ENCODE measurements at places on chromosomes 16 and 17.

GRCh38 chr17:38746849-38747462 lies 1.2 kb downstream of the PCGF2 start:
- peak; percentile 62 for DNase-seq

DNA sequence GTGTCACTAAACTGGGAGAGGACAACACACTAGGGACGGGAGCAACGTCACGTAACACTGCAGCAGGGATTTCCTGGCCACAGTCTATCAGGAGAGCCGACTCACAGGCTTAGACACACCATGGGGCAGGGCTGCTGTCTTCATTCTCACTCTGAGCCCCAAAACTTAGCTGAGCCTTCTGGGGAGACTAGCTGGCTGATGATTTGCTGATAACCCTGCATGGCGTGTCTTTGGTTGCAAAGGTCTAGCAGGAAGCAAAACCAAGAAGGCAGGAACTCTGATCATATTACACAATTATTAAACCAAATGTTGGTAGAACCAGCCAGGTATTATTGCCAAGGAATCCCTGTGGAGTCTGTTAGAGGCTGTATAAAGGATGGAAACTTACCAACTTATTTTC lies 345.0 kb downstream of the SLC39A11 start:
- no peak for DNase-seq

GRCh38 chr16:54359081-54359480 lies 72.5 kb upstream of the IRX3 start:
- DNase-seq, result no peak

- DNase-seq, result no peak
Measured at GRCh38 chr17:63928966-63929695, 3.0 kb downstream of the CD79B start.

- DNase-seq, result no peak
Measured at GRCh38 chr17:75159196-75160031, 5.1 kb upstream of the JPT1 start.

DNA sequence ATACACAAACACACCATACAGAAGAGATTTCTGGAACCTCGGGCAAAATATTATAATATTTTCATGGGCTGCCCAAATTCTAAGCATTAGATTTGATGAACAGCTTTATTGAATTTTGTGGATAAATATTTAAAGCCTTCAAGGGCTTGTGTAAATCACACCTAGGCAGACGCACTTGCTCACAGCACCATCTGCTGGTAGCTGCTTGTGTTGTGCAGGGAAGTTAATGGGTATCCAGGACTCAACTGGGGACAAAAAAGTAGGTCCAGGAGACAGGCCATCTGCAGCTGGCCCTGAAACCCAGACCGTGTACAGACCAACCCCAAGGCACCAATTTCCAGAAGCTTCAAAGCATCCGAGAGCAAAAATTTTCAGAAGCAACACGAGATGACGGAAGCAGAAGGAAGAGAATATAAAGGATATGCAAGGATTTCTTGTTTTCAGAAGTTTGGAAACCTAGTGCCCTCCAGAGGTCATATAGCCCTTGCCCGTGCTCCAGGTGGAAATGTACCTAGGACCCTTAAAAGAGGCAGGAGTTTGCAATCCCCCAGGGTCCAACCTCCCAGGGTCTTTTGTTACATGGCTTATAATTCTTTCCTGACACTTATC lies 140.0 kb downstream of the CHD9NB start:
- peak; percentile 80 for DNase-seq

DNA sequence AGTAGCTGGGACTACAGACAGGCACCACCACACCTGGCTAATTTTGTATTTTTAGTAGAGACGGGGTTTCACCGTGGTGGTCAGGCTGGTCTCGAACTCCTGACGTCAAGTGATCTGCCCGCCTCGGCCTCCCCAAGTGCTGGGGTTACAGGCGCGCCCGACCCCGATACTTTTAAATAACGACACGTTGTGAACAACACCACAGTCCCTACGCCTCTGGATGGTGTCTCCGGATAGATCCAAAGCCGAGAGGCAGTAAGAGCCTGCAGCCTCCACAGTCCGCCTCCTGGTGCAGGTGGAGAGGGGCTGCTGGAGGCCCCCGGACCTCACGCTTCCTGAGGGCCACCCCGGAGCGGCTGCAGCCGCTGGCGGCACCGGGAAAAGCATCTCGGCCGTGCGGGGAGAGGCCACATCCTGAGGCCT lies 741 bp upstream of the TLCD3A start:
- peak; percentile 69 for DNase-seq

DNA sequence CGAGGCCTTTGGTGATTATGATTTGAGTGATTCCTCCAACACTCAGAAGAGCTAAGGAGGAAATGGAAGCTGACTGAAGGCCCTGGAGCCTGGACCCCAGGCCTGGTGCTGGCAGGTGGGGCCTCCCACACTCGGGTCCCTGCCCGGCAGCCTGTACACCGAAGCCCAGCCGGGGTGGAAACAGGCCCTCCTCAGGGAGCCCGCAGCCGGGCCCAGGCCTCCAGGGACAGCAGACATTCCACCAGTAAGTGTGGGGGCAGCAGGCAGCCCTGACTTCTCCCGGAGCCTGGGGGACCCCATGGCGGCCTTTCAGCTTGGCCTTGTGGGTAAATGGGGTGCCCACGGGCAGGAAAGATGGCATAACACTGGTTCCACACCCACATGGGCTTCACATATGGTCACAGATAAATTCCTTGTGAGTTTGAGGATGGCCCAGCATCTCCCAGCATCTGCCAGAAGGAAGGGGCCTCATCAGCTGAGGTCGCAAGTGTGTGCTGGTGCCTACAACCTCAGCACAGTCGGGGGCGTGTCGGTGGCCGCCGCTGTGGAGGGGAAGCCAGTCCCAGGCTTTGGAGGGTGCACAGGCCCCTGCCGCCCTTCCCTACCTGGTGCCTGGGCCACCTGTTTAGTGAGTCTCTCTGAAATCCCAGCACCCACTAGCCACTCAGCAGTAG lies 29.2 kb upstream of the SLC38A10 start:
- DNase-seq, result no peak

- peak; percentile 70 for DNase-seq
Measured at GRCh38 chr17:1746975-1747543, 4.4 kb downstream of the SERPINF2 start.

DNA sequence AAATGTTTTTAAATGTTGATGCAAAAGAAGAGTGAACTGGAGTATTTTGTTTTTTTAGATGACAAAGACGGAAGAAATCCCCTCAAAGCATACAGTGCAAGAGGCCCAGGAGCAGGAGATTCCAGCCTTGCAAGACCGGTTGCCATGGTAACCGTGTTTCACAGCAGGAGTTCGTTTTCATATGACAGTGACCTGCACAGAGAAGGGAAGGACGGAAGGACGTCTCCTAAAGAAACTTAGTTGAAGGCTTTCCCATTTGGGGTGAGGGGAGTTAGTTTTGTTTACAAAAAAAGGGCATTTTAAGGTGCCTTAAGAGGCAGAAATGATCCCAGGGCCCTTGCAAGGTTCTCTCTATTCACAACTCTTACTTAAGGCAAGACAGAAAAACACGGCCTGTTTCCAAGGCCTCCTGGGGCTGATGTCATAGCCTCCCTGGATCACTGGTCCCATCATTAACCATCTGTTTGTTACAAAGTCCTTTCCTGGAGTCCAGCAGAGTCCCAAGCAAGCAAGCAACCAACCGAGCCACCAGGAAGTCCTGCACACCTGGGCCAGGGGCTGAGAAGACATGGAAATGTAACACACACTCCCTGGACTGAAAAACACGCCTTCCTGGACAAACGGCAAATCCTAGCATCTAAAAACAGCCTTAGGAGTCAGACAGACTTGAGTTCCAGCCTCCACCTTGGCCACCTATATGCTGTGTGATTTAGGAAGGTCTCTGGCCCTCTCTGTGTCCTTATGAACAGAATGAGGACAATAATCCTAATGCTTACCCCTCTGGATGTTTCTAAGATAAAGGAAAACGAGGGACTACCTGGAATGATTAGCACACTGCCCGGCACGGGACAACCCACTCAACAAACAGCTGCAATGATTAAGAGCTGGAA lies 30.3 kb upstream of the RPH3AL start:
- DNase-seq, result peak; percentile 49

DNA sequence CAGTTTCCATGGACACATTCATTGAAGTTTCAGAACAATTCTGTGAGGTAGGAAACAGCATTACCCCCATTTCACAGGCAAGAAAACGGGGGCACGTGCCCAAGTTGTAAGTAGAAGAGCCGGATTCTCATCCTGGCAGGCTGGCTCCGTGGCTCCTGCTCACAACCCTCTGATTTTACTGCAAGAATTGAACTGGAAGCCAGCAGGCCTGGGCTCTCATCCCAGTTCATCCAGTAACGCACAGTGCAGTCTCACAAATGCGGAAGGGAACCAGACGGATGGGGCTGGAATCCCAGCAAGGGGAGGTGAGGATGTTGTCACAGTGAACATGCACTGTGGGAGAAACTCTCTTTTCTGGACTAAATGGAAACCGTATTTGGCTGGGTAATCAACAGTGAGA lies 40.7 kb upstream of the DOC2B start:
- DNase-seq, result no peak

GRCh38 chr17:60933739-60934138 lies 256.1 kb downstream of the BCAS3 start:
- no peak for DNase-seq

GRCh38 chr17:73792994-73793393 lies 148.7 kb upstream of the SDK2 start:
- peak; percentile 50 for DNase-seq

GRCh38 chr17:8225813-8226535 lies 15.6 kb upstream of the AURKB start:
- peak; percentile 80 for DNase-seq

- peak; percentile 58 for DNase-seq
Measured at GRCh38 chr17:12074346-12074745, 53.7 kb downstream of the MAP2K4 start.
